Kidney (tissue), 22 donors: ENCODE measurements at places on chromosomes 2 and 18. TPM values are rescaled to one million over a fixed set of nuclear protein-coding genes. Genes with fewer than 3 reads are reported as not detected.
A peak's percentile ranks its signal among the peaks of the same experiment; 100 is the strongest.

AP1S3 gene
- 2.5 TPM for polyA plus RNA-seq

IL36RN gene
- polyA plus RNA-seq, result not detected

CHRNA1 gene
- not detected for polyA plus RNA-seq

DNA sequence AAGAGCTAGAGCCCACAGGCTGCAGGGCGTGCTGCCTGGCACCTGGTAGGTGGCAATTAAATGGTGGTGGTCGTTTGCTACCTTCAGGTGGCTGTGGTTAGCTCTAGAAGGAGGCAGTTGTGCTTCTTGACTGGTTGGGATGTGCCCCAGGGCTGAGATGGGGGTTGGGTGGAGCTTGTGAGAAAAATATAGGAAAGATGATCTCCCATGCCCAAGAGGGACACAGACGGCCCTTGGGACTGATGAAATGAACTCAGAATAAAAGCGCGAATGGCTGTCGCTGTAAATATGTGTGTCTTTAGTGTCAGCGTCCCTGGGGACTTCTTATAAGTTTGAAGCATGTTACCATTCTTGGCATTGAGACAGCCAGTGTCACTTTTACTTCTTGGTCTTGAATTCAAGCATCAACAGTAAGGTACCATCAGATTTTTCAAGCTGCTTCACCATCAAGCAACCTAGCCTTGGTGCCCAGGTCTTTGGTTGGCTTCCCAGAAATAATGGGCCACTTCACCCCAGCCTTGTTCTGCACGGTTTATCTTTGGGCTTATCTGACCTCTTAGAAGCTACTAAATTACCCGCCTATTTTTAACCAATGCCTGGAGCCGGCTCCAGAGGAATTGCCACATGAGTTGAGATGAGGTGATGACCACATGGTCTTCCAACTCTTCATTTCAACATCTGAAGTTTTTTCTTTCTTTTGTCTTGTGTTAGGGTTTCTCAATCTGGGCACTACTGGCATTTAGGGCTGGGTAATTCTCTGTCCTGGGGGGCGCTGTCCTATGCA is 11.9 kb downstream of the LRRFIP1 start:
- no peak for DNase-seq

DNA sequence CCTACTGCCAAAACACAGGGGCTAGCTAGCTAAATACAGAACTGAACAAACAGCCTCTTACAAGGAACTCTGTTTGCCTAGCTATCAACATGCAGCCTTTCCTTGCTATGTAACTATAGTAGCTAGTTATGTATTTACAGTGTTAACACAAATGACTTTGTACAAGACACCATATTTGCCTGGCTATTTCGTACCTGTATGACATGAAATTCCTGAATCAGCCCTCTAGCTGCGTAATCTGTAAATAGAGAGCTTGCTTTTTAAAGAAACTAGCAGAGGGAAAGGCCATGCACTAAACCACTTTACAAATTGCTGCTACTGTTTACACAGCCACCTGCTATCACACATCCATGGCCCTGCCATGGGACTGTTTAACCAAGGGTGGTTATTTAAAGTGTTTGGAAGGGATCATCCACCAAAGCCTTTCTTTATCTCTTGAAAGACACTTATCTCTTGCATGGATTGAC is 248.7 kb downstream of the TFCP2L1 start:
- no peak for DNase-seq

DNA sequence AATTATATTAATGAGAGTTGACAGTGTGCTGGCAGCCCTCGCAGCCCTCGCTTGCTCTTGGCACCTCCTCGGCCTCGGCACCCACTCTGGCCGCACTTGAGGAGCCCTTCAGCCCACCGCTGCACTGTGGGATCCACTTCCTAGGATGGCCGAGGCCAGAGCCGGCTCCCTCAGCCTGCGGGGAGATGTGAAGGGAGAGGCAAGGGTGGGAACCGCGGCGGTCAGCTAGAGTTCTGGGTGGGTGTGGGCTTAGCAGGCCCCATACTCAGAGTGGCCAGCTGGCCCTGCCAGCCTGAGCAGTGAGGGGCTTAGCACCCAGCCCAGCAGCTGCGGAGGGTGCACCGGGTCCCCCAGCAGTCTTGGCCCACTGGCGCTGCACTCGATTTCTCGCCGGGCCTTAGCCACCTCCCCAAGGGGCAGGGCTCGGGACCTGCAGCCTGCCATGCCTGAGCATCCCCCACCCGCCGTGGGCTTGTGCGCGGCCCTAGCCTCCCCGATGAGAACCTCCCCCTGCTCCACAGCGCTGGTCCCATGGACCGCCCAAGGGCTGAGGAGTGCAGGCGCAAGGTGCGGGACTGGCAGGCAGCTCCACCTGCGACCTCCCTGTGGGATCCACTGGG is 68.2 kb upstream of the LRRTM4 start:
- peak; percentile 70 for DNase-seq

- no peak for DNase-seq
Observed at GRCh38 chr2:121451398-121451797, 79.3 kb upstream of the RNU4ATAC start.

DNA sequence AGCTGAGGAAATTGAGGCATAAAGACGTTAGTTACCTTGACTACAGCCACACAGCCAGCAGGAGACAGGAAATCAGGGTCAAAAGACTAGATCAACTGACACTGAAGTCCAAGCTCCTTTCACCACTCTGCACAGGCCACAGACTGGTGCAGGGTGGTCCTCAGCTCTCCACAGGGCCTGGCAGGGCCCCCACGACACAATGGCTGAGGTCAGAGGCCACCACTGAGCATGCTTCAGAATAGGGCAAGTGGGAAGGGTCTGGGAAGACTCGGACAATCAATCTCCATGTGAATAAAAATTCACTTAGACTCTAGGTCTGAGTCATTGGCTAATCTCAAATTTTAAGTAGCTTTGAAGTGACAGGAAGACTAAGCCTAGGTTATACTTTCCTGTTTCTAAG is 201.7 kb downstream of the ALK start:
- DNase-seq, result no peak

- no peak for DNase-seq
Observed at GRCh38 chr18:38256366-38256765, 690.8 kb upstream of the CELF4 start.

DNA sequence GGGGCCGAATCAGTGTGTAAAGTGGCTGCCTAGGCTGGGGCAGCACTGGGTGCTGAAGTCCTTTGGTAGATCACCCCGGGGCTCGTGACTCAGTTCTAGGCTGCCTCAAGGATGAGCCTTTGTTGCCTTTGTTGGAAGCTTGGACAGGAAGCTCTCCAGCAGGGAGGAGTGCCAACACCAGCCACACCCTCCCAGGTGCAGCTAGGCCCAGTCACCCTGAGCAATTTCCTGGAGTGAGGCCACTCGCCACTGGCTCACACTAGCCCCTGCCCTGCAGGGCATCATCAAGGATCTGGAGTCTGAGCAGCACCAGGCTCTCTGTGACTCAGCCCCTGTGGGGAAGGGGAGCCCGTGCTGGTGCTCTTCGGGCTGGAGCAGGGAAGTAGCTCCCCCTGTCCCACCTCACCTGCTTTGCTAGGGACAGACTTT is 6.7 kb upstream of the SDC1 start:
- DNase-seq, result no peak

DNA sequence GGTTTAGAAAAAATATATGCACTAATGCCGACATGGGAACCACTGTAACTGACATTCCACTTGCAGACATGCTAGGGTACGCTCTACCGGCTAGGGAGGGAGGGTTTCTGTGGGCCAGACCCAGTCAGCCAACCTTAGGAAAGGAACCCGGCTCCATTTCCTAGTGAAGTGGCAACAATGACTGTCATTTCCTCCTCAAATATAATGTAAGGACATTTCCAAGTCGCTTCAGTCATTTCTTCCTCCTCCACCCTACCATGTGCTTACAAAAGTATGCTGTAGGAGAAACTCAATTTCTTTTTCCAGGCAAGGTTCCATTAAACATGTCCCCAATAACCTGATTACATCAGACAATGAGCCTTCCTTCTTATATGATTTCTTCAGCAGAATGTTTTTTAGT is 64.3 kb upstream of the PSMD14 start:
- DNase-seq, result no peak

GRCh38 chr2:108988796-108989713 is at the start of gene EDAR:
TSS of gene EDAR (minus strand) at chr2:108989220. CDS start at chr2:108931014, 58,206 bp downstream.
- DNase-seq, result no peak
